G401 (cell line): ENCODE measurements at places on chromosomes 6 and 20.

DNA sequence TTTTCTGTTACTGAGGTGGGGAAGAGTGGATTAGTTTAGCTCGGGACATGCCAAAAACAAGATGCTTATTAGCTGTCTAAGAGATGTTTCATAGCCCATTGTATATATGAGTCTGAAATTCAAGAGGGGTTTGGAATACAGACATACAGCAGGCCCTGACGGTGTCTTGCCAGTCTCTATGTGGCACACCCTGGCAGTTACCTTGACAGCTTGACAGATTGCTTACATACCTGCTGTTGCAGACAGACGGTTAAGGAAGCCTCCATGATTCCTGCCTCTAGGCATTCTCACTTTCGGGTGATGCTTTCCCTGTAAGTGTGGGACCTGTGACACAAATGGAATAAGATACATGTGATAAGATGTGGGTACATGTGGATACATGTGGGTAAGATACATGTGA lies 95.0 kb downstream of the QRSL1 start:
- DNase-seq = no peak

DNA sequence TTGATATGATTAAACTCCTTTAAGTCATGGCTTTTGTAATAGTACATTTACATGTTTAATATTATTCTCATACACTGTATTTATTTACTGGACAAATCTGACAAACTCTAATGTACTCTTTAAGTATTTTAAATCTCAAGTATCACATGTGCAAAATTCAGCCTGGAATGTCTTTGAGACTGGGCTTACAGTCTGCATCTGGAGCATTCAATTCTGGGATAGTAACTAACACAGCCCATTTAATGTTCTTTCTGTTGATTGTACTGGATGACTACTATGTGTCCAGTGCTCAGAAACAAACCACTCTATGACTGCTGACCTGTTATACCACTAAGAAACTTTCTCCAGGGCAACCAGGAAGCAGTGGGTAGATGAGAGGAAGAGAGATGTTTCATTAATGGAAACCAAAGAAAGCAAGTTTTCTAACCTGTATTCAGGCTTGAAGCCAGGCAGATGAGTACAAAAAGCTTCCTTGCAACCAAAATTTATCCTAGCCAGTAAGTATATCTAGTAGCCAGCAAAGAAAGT lies 26.8 kb downstream of the FBXL4 start:
- DNase-seq = no peak

DNA sequence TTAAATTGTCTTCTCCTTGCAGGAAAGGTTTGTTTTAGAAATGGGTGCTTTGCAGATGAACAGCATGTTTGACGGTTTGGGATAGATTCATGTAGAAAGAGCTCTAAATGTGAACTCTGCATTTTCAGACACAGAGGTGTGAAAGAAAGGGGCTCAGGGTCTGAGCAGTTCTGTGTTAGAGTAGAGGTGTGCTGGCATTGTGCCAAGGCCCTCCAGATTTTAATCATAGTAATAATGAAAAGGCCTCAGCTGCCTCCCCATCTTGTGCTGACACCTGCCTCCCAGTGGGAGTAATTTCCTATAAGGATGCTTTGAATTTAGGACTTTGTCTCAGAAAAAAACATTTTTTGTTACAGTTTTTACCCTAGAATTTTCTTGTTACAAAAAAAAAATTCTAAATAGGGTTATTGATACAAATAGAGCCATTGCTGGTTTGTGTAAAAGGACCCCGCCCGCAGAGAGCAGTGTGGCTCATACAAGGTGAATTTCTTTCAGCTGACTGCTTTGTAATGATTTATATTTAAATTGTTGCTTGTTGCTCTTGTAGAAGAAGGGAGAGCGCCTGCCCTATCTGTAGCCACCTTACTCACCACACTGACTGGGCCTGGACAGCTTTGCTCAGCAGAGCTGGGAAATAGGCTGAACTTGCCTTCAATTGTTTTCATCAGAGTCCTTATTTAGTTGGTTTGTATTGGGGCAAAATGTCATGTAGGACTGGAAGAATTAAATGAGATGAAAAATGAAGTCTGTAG lies 294.5 kb downstream of the ZFAND3 start:
- DNase-seq = no peak

GRCh38 chr6:18441251-18441979 lies 54.3 kb downstream of the RNF144B start:
- DNase-seq = no peak

GRCh38 chr6:137736911-137737310 lies 130.1 kb upstream of the TNFAIP3 start:
- DNase-seq = no peak

DNA sequence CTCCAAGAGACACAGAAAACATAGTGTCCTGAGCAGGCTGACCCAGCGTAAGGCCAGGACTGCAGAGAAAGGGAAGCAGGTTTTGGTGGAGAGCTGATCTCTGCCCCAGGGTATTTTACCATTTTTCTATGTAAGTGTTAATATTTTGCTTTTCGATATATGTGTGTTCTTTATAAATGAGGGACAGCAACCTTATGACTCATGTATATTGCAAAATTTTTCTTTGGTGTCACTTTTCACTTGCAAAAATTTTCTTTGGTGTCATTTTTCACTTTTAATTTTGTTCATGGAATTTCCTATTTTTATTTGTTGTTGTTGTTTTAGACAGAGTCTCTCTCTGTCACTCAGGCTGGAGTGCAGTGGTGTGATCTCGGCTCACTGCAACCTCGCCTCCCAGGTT lies 34.6 kb upstream of the PXDC1 start:
- no peak for DNase-seq

DNA sequence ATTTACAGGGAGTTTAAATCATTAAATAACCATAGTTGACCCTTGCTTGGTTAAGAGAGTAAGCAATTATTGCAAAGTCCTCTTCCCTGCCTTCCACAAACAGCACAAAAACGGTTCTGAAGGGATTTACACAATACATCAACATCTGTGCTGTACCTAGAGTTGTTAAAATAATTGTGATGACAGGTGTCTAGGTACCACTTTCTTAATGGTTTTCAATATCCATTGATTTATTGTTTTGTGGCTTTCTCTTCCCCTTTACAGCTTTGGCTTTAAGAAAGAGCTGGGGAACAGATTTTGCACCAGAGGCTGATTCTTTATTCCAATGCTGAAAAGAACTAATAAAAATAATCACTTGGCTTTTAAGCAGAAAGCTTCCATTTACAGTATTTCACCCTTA lies 598 bp upstream of the SOX4 start:
- no peak for DNase-seq
